GM12878 (cell line): ENCODE measurements at places on chromosomes 6 and 20.

GRCh38 chr20:50799890-50800550 is 5.2 kb downstream of the BCAS4 start:
- no peak for DNase-seq

DNA sequence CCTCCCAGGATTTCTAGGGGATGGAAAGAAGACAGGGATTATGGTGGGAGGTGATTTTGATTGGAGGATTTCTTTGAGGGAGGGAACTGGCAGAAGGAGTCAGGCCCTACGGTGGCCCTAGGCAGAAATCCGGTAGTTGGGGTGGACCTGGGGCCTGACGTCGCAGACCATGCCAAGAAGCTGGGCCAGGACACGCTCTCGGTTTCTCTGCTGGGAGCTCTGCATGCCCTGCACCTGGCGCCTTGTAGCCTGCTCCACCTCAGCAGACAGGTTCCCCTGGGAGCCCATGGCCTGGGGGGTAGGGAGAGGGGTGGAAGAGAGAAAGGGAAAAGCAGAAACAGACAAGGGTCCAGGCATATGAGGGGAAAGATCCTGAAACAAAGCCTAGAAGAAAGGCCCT is 1.1 kb downstream of the ATP6V1G2 start:
- no peak for DNase-seq

DNA sequence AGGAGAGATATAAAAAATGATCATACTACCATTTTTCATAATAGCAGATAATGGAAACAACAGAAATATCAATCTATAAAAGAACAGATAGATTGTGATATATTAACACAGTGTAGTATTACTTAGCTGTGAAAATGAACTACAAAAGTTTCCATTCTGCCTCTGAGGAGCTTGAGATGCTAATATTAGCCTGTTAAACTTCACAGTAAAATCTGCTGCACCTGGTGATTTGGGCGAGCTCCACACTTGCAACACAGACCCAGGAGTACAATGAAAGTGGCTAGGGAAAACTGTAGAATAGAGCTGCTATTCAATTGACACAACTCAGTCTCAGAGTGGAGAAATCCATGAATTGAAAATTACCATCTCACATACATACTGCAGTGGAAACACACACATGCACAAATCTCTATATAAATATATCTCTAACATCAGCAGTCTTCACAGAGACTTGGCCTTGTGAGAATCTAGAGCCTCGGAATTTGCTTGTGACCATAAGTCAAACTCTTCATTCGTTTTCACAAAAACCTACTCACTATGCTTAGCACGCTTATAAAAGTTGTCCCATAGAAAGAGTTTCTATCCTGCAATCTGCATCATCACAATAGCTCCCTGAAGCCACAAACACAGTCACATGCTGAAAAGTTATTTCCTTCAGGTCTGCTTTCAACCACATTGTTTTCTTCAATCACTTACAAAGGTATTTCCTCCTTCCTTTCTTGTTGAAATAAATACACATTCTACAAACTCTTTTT is 133.0 kb downstream of the PAK5 start:
- no peak for DNase-seq

GRCh38 chr20:14512839-14513238 is 175.4 kb upstream of the FLRT3 start:
- no peak for DNase-seq

DNA sequence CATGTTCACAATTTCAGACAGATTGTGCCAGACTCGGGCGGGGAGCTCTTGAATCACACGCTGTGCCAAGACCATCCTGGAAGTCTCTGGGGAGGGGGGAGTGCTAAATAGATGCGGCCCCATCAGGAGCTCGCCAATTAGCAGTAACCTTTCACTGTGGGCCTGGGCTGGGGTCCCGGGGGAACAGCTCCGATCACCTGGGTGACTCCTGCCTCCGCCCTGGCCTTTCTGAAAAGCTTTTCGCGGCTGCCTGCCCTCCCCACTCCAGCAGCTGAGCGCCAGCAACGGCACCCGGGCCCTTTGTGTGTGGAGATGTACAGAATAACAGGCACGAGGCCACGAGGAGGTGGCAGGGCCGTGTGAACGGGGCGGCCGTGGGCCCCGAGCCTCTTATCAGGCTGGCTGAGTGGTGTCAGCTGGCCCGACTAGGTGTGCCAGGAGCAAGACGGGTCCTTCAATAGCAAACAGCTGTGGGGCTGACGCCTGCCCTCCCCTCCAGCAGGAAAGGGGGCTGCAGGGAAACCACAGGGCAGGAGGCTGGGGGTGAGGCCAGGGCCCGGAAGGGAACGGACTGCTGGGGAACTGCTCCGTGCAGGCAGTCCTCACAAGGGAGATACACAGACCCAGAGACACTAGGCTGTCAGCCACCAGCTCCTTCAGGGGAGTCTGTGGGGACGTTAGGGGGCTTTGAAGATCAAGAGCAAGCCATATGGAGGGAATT is 56.8 kb downstream of the NOL4L start:
- DNase-seq, result no peak

DNA sequence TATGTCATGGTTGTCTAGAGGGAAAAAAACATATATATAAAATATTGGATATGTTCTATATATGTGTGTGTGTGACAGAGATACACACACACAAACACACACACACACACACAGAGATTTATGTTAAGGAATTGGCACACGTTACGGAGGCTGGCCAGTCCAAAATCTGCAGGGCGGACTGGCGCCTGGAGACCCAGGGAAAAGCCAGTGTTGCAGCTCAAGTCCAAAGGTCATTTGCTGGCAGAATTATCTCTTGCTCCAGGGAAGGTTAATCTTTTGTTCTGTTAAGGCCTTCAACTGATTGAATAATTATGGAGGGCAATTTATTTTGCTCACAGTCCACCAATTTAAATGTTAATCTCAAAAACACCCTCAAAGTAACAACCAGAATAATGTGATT is 37.5 kb upstream of the PDE7B start:
- DNase-seq, result no peak
